Neural crest cell (in vitro differentiated cells): ENCODE measurements at places on chromosomes 16 and 17.

GRCh38 chr17:75182319-75182568 lies 515 bp downstream of the SUMO2 start:
- peak; percentile 18 for DNase-seq

DNA sequence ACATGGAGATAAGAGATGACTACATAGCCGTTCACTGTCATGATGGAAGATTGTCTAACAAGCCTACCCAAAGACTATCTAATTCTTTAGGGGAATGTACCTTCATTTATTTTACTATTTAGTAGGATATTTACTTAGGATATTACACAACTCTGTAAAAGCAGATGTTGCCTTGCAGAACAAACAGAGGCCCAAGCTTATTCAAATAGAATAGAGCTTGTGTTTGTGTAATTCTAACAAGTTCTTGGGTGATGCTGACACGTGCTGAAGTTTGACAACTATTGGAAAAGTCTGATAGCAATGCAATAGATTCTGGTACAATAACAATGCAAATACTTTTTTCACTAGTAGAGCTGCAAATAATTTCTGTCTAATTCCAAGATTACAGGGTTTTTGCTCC lies 447.6 kb downstream of the TOX3 start:
- DNase-seq, result no peak

DNA sequence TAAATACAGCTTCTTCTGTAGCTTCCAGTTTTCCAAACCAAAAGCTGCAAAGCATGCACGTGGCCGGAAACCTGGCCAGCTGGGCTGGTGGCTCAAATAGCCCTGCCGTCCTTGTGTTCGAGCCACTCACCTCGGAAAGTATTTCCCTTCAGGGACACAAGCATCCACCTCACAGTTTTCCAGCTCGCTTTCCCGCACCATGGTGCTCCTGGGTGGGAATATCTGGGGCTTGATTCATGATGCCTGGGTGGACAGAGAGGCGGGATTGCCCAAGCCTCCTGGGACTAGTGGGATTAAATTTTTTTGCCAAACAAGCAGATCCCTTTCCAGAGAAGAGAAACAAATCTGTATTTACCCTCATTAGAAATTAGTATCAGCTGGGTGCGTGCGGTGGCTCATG lies 7.1 kb upstream of the MVD start:
- DNase-seq, result no peak

- DNase-seq, result no peak
Observed at GRCh38 chr16:87610026-87610425, 7.7 kb downstream of the JPH3 start.

DNA sequence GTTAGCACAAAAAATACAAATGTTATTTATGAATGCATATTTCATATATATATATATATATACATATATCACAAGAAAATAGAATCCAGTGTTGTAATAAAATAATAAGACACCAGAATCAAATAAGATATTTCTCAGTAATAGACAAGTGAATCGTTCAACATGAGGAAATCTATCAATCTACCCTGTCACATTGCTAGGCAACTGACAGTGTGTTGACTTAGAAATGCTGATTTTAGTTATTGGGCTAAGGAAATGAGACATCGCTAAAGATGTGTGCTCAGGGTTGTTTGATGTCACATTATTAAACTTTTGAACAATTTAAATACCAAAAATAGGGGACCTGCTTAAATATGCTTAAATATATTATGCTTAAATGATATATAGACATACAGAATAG lies 49.9 kb upstream of the DNAH9 start:
- no peak for DNase-seq

- DNase-seq, result no peak
Observed at GRCh38 chr17:4899341-4900230, at the start of gene C17orf107. C17orf107 (plus strand) TSS chr17:4899536; CDS start chr17:4899763, 227 bp downstream.

- no peak for DNase-seq
Observed at GRCh38 chr17:65277576-65277975, 140.4 kb downstream of the RGS9 start.

DNA sequence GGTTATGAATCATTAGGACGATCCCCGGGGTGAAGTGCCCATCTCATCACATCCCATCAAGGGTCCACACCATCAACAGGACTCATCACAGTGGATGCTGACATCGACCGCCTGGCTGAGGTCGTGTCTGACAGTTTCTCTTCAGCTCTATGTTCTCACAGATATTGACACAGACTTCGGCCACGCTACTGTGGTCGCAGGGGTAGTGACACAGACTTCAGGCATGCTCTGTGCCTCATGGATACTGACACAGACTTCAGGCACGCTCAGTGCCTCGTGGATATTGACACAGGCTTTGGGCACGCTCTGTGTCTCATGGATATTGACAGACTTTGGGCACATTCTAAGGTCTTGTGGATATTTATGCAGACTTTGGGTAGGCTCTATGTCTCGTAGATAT lies 50.1 kb downstream of the KLHDC4 start:
- no peak for DNase-seq

- no peak for DNase-seq
Observed at GRCh38 chr17:72613396-72613795, 479.1 kb downstream of the SLC39A11 start.

DNA sequence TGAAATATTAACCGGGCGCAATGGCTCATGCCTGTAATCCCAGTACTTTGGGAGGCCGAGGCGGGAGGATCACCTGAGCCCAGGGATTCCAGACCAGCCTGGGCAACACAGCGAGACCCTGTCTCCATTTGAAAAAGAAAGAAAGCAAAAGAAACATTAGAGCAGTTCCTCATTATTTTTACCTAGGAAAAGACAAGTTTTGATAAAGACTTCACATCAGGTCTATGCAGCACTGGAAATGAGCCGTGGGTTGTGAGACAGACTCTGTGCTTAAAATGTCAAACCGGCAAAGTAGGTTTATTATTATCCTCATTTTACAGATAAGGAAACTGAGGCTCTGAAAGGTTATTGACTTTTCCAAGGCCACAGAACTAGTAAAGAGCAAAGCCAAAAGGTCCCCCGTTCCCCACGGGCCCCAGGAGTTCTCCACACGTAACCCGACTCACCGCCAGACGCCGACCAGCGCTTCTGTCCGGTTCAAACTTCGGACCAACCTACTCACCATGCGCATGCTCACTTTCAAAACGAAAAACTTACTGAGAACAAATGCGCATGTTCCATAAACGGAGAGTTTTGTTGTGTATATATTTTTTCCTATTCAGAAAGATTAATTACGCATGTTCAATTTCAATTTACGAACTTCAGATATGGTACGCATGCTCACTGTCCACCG lies 356 bp downstream of the TUBD1 start:
- no peak for DNase-seq

- no peak for DNase-seq
Observed at GRCh38 chr17:58970609-58971450, 135.8 kb downstream of the TRIM37 start.

- no peak for DNase-seq
Observed at GRCh38 chr17:50044483-50044882, 11.4 kb upstream of the ITGA3 start.

DNA sequence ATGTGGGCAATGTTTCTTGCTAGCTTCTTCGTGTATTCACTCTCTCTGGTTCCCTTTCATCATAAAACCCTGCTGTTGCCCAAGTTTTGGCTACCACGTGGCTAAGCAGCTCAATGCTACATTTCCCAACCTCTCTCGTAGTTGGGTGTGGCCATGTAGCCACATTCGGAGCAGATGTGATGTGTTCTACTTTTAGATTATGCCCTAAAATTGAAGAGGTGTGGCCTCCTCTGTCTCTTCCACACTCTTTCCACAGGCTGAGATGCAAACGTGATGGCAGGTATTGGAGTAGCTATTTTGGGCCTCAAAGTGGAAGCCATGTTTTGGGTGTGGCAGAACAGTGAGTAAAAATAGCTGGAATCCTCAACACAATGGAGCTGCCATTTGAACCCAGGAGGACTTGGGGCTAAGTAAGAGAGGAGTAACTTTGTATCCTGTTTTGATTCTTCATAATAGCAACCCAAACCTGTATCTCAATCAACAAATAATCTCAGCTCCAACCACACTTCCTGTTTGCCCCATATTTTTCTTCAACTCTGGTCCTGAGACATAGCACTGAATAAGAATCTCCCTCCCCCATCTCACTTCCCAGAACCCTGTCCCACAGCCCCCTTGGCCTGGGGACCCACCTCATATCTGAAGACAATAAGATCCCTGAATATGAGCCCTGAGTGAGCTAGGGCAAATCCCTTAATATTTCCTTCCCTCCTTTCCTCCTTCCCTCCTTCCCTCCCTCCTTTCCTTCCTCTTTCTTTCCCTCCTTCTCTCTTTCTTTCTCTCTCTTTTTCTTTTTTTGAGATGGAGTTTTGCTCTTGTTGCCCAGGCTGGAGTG lies 4.0 kb downstream of the NUPR1 start:
- no peak for DNase-seq

GRCh38 chr16:83907631-83908250 lies 8.8 kb downstream of the MLYCD start:
- no peak for DNase-seq

DNA sequence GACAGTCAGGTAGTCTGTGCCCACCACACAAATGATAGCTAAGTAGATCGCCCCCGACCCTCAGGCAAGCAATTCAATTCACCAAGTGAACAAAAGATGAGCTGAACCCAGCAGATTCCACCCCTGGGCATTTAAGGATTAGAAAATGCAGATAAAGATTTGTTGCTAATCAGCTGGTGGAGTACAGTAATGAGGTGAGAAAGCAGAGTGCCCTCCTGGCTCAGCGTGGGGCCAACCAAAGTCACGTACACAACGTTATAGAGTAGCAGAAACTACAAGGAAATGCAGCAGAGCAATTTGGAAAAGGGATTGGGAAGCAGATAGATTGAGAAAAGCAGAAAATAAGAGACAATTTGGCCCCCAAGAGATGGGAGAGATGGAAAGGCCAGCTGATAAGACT lies 91.2 kb downstream of the SOX9 start:
- DNase-seq, result no peak

GRCh38 chr16:79969458-79969857 lies 368.9 kb upstream of the MAF start:
- DNase-seq, result no peak

- DNase-seq, result no peak
Observed at GRCh38 chr17:69908626-69909368, 166.2 kb upstream of the KCNJ16 start.

DNA sequence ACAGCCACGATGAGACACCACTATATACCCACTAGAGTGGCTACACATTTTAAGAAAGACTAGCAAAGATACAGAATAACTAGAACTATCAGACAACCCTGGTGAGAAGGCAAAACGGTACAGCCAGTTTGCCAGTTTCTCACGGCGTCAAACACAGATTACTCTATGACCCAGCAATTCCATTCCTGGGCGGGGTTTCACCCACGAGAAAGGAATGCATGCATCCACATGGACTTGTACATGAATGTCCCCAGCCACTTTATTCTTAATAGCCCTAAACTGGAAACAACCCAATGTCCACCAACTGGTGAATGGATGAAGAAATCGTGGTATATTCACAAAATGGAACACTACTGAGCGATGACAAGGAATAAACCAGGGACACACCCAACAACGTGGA lies 74.5 kb downstream of the MYH10 start:
- DNase-seq, result no peak

DNA sequence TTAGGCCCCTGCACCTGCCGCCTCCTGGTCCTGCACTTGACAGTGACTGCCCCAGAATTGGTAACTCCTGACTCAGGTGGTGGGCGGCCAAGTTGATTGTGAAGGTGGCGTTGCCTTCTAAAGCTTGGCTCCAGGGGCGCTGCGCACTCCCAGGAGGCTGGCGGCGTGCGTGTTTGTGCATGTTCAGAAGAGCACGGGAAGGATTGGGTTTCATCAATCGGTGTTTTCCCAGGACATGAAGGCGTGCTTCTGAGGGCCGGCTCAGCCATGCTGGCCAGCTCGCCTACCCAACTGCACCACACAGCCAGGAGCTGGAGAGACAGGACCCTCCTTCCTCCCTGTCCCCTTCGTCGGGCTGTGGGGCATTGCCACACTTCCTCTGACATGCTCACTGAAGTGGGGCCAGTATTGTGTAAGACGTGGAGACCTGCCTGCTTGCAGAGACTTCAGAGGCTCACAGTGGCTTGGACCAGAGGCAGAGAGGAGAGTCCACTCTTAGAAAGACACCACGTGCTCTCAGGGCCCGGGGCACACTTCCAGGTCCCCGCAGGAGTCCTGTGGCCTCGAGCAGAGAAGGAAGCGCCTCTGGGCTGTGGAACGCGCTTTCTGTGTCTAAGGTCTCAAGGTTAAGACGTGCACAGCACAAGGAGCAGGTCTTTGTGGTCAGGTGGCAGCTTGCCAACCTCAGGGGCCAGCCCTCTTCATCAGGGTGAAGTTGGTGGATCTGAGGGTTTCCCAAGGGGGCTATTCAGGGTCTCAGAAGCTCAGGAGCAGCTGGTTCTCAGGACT lies 2.8 kb downstream of the RAB40C start:
- no peak for DNase-seq

DNA sequence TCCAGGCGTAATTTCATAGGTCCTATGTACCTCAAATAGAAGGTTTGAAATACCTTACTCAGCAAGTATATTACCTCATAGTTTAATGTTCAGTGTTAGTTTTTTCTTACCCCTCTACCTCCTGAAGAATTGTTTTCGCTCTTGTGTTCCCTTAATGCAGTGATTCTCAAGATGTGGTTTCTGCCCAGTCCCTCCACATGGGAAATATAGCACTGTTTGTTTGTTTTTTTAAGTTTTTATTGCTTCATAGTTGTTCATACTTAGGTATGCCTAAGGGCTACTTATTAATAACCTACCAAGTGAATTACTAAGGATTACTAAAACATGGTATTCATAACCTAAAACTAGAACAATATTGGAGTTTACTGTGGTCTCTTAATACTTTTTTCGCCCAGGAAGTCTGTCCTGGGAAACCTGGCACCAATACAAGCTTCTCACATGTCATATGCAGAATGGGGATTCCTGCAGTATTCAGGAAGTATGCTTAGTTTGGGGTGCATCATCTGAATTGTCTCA lies 5.0 kb downstream of the RSPRY1 start:
- DNase-seq, result no peak

DNA sequence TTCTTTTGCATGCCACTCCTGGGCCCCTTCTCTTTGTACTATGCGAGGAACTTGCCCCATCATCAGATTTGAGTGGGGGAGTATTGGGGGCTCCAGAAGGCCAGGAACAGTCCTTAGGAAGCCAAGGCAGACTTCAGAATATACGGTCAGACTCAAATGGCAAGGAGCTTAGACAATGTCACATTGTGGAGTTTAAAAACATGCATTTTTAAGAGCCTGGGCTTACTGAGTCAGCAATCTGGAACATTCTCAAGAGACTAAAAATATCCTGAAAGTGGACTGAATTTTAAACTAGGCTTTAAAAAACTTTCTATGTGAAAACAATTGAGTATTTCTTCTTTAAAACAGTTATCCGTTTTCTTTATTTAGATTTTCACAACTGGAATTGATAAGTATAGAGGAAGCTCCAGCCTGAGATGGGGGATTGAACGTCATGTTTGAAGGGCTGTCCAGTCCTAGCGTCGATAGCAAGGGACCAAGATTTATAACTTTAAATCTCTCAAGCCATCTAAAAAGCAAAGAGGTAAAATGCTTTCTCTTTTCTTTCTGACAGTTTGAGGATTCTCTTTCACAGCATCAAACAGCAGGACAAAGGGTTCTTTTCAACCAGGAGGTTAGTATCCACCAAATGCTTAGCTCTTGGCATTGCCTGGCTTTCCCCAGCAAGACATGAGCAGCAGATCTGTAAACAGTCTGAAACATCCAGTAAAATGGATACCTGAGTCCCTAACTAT lies 45.8 kb upstream of the CDRT4 start:
- no peak for DNase-seq
